Activated T-helper 1 cell treated with Interleukin-2 at 50 U/mL for 16 hours (primary cell): ENCODE measurements at places on chromosomes 5 and 9.

- no peak for DNase-seq
These were observed 188.5 kb upstream of the GRAMD2B start for GRCh38 chr5:126234563-126235195.

- no peak for DNase-seq
These were observed 235.1 kb upstream of the ANKH start for GRCh38 chr5:15106530-15107283.

- no peak for DNase-seq
These were observed 338.2 kb downstream of the NPR3 start for GRCh38 chr5:33049298-33049697.

DNA sequence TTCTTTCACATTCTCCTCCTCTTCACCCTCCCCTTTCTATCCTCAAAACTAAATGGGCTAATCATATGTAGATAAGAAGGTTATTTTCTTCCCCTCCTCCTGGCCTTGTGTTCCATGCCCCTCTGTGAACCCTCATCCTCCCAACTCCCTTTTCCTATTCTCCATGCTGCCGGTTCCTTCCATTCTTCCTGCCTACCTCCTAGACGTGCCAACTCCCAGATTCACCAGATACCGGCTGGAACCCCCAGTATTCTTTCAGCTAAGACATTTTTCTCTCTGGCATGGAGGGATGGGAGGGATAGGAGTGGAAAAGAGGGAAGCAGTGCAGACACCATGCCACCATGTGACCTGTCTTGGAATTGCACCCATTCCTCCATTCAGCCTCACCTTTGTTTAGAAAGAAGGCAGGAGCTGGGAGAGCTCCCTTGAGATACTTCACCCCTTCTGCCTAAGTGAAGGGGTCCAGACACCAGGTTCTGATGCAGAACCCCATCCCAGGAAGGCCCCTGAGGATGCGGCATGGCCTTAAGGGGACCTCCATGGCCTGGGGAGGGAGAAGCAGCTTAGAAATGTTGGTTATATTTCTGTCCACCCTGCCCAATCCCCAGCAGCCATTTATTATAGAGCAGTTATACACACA is 4.8 kb downstream of the DNAJB5 start:
- no peak for DNase-seq

- DNase-seq: no peak
These were observed 98.6 kb downstream of the SPOCK1 start for GRCh38 chr5:137400571-137400970.

GRCh38 chr9:112793213-112793810 is 42.8 kb downstream of the SNX30 start:
- peak; percentile 68 for DNase-seq

- DNase-seq: no peak
These were observed 110.4 kb downstream of the STARD4 start for GRCh38 chr5:111401906-111402305.

GRCh38 chr5:173971681-173972345 is 17.2 kb upstream of the C5orf47 start:
- no peak for DNase-seq

- DNase-seq: no peak
These were observed 66.6 kb upstream of the SPATA31E1 start for GRCh38 chr9:87816036-87816435.

- no peak for DNase-seq
These were observed 90.2 kb downstream of the ZNF462 start for GRCh38 chr9:106953174-106953573.

DNA sequence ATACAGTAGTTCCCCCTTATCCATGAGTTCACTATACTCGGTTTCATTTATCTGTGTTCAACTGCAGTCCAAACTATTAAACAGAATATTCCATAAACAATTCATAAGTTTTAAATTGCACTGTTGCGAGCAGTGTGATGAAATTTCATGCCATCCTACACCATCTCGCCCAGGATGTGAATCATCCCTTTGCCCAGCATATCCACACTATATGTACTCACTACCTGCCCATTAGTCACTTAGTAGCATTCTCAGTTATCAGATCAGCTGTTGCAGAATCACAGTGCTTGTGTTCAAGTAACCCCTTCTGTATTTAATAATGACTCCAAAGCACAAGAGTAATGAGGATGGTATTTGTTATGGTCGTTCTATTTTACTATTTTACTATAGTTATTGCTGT is 51.5 kb downstream of the SHOC1 start:
- no peak for DNase-seq

DNA sequence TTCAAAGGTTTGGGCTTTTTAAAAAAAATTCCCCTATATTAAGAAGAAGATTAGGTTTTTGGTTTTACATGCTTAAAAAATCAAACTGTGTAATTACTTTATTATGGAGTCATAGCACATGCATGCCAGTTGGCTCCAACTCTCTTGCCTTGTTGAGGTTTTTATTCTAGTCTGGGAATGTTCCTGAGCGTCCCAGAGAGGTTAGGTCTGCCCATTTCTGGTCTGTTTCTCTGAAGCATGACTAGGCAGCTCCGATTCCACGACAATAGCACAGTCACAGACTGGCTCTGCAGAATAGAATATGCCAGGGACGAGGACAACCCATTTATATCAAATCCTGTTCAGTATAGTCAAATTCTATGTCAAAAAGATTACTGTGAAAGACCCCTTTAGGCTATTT is 217.0 kb downstream of the PCSK5 start:
- DNase-seq: no peak

DNA sequence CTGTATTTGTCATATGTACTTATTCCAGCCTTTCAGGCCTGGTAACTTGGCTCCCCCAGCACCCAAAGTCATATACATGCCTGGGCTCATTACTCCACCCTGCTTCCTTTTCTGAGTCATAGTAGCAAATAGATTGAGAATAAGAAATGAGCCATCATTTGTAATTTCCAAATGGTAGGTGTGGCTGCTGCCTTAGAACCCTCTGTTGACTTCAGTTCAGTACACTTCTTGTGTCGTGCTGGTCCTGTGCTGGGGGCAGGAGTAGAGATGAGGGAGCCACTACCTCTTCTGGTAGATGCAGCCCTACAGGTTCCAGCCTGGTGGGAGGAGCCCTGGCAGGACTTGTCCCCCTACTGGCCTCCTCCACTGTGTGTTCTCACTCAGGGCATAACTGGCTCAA is 11.1 kb downstream of the GM2A start:
- DNase-seq: no peak

GRCh38 chr5:963673-964531 is 44.7 kb upstream of the NKD2 start:
- no peak for DNase-seq

GRCh38 chr9:133810556-133811195 is 72.5 kb upstream of the SARDH start:
- DNase-seq: no peak

DNA sequence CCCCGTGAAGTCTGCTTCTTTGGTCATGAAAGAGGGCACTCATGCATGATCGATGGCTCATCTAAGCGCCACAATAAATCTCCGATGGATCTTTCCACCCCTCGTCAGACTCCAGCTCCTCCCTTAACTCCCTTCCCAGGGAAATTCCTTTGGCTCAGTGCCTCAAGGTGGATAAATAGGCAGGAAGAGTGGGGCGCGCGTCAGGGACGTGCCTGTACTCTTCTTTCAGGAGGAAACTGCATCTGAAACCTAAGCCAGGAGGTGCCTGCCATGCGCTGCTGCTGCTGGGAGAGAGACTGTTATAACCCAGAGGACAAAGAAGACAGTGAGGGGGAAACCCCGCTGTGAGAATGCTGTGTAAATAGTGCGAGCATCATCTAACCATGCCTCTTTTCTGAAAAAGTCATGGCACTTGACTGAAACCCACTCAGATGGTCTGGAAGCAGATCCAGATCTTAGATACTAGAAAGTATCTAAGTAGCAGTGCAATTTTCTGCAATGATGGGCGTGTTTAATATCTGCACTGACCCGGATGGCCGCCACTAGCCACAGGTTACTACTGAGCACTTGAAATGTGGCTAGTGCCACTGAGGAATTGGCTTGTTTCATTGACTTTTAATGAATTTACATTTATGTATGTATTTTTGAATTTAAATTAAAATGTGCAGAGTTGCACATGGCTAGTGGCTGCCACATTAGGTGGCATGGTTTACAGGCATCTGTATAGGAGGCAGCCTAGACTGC is 120.3 kb upstream of the BASP1 start:
- DNase-seq: no peak

DNA sequence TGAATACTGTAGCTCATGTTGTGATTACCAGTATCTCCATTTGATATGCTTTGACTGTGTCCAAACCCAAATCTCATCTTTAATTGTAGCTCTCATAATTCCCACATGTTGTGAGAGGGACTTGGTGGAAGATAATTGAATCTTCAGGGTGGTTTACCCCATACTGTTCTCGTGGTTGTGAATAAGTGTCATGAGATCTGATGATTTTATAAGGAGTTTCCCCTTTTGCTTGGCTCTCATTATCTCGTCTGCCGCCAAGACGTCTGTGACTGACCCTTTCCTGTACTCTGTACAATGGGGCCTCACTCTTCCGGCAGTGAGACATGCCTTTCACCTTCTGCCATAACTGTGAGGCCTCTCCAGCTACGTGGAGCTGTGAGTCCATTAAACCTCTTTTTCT is 59.3 kb downstream of the TRIO start:
- no peak for DNase-seq

DNA sequence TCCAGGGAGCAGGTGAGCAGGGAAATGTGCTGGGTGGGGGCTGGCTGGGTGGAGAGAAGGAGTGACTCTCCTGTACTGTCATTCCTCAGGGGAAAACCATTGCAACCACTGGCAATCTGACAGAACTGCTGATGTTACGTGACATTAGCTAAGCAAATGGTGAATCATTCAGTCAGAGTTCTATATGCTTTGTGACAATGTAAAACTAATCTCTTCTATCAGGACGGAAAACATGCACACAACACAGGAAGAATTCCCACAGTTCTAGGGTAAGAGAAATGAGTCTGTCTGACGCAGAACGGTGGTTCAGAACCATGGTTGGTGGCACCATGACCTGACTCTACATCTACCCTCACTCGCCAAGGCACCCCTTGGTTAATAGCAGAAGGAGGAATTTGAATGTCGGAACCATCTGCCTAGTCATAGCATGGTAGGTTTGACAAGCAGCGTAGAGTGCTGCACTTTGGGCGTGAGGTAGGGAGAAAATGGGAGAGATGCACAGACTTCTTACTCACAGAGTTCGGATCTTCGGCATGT is 243.6 kb upstream of the PANK3 start:
- DNase-seq: no peak

DNA sequence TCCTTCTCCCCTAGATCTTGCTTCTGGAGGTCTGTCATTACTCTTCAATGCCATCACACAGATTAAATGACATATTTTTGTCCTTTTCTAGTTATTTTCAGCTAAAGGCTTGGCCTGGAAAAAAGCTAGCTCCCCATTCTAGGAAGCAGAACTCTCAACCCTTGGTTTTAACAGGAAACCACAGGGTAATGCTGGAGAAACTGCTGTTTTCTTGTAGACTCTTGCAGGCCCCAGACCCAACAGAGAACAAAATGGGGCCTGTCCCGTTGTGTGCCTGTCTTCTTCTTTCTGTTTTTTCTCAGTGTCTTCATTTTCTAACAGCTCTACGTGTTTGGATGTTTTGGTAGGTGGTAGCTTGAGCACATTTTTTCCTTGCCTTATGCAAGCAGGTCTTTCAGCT is 21.5 kb downstream of the DCANP1 start:
- DNase-seq: no peak

DNA sequence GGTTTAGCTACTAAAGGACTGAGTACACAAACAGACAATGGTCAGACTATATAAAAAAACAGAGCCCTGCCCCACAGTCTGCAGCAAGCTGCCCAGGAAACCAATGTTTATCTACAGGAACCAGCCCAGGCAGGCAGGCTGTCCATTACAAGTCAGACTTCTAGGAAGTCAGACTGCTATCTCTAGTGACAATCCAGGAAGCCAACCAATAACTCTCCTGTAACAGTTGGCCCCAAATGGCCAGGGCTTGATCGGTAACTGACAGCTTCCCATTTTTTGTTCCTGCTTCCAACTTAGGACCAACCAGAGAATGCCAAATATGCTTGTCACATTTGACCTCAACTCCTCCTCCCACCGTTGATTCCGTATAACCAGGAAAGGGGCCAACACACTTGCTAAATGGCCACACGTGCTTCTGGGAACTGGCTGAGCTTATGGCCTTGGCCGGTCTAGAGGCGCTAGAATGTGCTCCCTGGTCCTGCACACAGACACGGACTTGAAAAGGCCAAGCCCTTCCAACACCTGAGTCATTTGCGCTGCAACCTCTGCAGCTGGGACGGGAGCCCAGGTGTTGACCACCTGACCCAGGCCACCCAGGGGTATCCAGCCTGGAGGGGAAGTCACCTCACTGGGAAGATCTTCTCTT is 79.6 kb upstream of the CDK20 start:
- no peak for DNase-seq

- peak; percentile 3 for DNase-seq
These were observed 36.5 kb upstream of the EQTN start for GRCh38 chr9:27333241-27334052.

DNA sequence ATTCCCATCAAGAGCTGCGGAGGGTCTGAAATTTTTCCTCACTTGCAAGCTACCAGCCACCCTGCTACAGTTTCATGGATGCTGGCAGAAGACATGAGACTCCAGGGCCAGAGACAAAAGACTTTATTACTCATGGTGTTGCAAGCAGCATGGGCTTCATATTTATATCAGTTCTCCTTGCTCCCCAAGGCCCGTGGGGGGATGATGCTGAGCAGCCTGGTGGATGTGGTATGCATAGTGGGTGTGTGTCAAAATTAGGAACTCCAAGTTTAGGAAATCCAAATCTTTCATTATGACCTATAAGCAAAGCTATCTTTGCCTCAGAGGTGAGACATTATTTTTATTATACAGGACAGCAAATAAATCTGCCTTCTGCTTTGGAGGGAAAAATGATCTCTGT is 105.7 kb upstream of the ALDH1B1 start:
- no peak for DNase-seq

DNA sequence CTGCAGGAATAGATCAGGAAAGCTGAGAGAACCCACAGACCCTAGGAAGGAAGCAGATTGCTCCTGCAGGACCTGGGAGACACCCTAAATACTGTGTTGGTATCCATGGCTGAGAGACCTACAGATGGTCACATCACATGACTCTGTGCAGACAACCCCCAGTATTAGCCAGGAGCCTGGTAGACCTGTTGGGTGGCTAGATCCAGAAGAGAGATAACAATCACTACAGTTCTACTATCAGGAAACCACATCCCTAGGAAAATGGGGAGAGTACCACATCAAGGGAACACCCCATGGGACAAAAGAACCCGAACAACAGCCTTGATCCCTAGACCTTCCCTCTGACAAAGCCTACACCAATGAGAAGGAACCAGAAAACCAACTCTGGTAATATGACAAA is 24.2 kb upstream of the MELK start:
- no peak for DNase-seq

DNA sequence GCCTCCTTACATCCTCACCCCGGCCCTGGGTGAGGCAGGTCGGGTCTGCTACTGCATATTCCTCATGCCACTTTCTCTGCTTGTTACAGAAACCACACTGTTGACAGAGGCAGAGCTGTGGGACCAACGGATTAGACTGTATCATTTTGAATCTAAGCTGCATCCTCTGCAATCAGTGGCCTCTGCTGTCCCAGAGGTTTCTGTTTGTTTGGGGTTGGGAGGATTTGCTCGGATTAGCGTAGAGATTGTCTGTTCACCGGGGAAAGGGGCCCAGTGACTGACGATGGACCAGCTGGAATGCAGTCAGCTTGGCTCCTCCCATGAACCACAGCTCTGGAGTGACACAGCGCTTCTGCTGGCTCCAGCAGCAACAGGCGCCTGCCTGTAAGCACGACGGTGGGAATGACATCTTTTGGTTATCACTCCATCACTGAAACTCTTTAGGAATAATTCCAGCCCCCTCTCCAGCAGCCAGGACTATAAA is 37.3 kb upstream of the ADRA1B start:
- DNase-seq: no peak
